ENCODE measurements at places on chromosomes 16 and 17.
A peak's percentile ranks its signal among the peaks of the same experiment; 100 is the strongest.

GRCh38 chr16:83615141-83615952 is 192.4 kb upstream of the HSBP1 start:
- DNase-seq, result no peak

DNA sequence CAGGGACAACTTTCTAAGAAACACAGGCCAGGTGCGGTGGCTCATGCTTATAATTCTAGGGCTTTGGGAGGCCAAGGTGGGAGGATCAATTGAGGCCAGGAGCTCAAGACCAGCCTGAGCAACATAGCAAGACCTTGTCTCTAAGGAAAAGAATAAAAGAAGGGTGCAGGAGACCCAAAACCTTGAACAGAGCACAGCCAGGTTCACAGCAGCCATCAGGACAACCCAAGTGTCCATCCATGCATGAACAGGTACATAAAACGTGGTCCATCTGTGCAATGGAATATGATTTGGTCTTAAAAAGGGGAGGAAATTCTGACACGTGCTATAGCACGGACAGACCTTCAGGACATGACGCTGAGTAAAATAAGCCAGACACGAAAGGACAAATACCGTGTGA is 91.0 kb downstream of the PGS1 start:
- DNase-seq, result no peak

- DNase-seq, result no peak
These were observed 76.9 kb downstream of the WSB1 start for GRCh38 chr17:27370776-27371175.

DNA sequence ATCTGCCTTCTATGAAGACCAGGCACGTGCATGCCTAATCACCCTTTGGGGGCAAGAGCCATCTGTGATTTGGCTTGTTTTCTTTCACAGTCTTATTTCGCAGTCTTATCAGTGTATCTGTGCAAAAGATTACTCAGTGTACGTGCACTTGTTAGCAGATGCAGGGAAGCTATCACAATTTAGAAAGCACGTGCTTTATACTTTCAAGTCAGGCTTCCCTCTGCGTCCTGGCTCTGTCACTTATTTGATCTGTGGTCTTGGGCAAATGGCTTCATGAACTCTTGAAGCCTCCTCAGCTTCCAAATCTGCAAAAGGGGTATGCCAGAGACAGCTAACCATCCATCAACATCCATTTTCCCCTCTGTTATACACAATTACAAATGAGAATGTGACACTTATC is 246.4 kb downstream of the XYLT1 start:
- DNase-seq, result no peak

- no peak for DNase-seq
These were observed 18.4 kb downstream of the PLCG2 start for GRCh38 chr16:81797443-81797842.

- DNase-seq, result no peak
These were observed at the start of gene KRT17 for GRCh38 chr17:41624208-41625101. KRT17 (minus strand) TSS chr17:41624575; CDS start chr17:41624509, 66 bp downstream.

DNA sequence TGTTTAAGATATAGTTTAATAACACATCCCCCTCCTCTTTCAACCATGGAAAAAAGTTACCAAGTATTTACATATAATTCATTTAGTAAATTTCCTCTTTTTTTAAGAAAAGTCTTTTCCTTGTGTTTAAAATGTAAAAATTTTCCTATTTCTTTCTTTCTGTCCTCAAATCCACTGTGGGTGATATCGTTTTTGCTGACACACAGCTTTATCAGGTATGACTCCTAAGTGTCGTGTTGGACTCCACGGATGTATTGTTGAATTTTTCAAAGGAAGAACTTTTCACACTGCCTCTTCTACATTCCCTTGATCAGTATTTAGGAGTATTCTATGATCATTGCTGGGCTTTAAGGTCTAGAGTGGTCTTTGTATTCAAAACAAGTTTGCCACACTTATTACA is 33.1 kb downstream of the CYLD start:
- DNase-seq, result no peak

GRCh38 chr17:17626840-17627239 is 35.3 kb upstream of the PEMT start:
- DNase-seq, result no peak

GRCh38 chr16:1514507-1514906 is 19.0 kb upstream of the TMEM204 start:
- DNase-seq, result no peak

DNA sequence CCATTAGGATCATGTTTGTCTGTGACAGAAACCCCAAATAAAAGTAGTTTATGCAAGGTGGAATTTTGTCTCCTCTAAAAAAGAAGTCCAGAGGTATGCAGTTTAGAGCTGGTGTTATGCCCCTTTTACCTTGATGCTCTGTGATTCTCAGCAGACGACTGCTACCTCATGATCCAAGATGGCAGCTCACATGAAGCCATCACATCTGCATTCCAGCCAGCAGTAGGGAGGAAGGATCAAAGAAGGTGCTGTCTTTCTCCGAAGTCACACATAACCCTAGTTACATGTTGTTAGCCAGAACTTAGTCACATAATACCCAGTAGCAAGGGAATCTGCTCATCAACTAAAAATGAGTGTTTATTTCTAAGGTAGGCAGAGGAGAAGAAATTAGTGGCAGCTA is 135.7 kb upstream of the HS3ST2 start:
- DNase-seq, result peak; percentile 38

- no peak for DNase-seq
These were observed 23.9 kb downstream of the PEMT start for GRCh38 chr17:17567631-17568030.
